Activated CD4-positive, alpha-beta T cell treated with anti-CD3 and anti-CD28 coated beads for 24 hours (primary cell): ENCODE measurements at places on chromosomes 12 and 14.

GRCh38 chr14:23068789-23069412 is 11.6 kb upstream of the CDH24 start:
- peak; percentile 48 for DNase-seq

DNA sequence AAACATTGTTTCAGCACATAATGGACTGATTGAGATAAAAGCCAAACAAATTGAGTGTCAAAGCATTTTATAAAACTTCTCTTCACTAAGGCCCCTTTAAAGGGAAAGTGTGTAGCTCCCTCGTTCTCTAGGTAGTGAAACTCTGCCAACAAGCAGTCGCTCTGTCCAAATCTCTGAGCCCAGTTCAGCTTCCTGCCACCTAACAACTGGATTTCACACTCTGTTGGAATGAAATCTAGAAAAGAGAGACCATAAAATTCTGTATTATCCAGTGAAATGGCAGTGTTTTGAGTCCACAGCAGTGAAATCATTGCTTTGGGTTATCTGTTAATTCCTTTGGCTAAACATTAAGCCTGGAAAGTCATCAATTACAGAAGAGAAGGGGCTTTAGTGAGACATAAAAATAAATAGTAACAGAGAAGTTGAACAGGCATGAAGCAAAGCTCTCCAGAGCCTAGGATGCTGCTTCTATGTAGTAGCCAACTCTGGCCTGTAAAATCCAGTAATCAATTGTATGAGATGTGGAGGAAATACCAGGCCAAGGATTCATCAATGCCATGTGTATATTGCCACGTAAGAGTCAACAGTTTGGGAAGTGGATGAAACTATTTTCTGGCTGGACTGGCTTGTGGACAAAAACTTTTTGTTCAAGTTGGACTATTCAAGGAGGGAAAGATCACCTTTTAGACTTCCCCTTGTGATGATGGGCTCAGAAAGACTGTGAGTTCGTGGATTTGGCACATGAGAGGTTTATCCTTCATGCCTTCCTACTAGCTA is 122.5 kb downstream of the WIF1 start:
- no peak for DNase-seq

GRCh38 chr14:72401101-72401625 is 468.9 kb downstream of the RGS6 start:
- DNase-seq, result no peak

DNA sequence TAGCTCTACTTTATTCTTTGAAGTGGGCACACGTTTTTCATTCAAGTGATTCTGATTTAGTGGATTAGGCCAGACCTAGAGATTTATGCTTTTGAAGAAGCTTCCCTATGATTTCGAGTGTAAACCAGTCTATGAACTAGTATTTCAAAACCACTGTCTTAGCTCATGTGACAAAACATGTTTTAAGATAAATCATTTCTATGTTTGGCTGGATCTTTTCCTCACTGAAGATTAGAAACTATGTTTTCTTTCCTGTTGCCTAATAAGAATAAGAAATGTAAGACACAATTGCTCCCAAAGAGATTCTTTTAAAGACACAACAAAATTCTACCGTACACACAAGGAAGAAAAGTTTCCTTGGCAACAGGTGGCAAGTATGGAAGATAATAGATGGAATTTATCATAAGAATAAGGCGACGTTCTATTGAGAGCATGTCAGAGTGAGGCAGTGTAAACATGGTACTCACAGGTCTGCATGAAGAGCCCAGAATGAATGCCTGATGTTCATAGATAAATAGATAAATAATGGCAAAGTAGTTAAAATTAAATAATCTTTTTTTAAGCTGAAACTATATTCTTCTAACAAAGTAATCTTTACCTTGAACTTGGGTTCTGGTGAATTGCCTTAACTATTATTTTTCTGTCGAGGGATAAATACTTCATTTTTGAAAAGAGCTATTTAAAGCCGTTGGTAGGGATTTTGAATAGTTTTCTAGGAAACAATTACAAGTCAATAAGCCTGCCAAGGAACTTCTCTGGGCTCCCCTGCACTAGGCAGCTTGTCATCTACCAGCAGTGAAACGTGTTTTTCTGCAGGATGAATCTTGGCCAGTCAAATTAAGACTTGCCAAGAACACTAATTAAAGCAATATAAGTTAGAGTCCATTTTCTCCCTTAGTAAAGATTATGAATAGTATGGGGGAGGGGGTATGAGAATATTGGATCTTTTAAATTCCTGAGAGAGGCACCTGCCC is 34.1 kb upstream of the C12orf75 start:
- no peak for DNase-seq

DNA sequence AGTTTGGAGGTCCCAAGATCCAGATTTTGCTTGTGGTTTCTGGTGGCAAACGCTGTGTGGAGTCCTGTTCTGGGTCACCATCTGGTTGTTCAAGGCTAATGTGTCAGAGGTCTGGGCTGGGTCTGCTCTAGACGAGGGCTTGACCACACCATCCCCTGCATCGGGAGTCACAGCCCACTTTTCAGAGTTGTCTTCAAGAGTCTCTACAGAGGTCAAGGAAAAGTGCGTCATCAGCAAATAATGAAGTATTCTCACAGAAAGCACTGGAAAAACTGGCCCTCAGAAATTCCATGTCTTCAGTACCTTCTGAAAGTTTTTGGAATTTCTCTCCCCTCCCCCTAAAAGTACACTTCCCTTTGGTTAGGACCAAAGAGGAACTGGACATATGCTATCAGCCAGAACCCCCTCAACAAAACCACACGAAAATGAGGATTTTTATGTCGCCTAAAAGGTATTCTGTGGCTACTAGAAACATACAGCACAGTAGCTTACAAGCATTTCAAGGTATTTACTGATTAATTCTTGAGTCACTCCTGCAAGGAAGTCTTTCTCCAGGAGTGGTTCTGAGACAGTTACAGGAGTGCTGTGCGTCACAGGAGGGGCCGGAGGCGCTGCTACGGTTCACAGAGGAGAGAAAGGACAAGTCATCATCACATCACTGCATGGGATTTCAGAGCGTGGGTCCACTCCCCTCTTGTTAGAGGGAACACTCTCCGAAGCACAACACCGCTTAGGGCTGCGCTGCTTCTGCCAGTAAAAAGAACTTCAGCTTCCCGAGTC is 35.4 kb downstream of the RAD52 start:
- no peak for DNase-seq

DNA sequence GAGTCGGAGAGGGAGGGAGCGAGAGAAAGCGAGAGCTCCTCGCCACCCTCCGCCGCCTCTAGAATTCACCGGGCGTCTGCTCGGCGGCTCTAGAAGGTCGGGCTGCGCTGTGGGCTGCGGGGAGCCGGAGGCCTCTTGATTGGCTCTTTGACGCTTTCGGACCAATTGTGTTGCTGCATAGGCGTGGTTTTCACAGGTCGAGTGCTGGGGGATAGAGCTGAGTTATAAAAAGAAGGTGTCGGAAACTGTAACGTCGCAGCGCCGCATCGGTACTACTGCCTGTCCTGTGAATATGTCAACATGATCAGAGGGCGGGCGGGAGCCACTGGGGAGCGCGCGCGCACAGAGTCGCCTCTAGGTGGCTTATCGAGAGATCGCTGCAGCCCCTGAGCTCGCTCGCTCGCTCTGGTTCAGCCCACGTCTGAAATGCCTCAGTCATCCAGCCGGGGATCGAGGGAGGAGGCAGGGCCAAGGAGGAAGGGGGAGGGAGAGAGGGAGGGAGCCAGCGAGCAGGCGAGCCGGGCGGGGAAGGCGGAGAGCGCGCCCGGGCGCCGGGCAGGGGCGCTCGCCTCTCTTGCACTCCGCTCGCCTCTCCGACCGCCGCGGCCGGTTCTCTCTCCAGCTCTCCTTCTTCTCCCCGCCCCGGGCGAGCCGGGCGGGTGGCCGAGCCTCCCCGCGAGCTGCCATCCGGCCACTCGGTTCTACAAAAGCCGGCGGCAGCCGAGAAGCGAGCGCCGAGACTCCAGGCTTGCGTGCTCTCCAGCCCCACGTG is at the start of gene TBX3:
TBX3 (minus strand) TSS at position 78 of the 772 bp plus-strand sequence. CDS start 975 bp downstream, outside the sequence.
- no peak for DNase-seq

DNA sequence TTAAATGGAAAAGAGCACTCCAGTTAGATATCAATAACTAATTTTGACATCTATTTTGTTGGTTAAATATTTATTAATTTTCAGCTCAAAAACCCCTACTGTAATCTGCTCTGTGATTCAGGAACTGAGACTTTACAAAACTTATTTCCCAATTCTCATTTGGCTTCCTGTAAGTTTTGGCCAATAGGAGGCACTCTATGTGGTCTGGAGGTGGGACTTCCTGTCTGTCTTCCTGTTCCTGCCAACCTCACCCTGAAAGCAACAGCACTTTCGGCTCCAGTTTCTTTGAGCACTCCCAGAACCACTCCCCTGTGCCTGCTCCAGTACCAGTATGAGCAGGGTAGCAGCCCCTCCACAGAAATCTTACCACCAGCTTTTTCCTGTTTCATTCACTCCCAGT is 1027.0 kb downstream of the VRK1 start:
- no peak for DNase-seq

GRCh38 chr14:101223127-101223526 is 319.6 kb upstream of the RTL1 start:
- DNase-seq, result no peak

GRCh38 chr14:81557146-81557545 is 23.5 kb upstream of the SEL1L start:
- no peak for DNase-seq

DNA sequence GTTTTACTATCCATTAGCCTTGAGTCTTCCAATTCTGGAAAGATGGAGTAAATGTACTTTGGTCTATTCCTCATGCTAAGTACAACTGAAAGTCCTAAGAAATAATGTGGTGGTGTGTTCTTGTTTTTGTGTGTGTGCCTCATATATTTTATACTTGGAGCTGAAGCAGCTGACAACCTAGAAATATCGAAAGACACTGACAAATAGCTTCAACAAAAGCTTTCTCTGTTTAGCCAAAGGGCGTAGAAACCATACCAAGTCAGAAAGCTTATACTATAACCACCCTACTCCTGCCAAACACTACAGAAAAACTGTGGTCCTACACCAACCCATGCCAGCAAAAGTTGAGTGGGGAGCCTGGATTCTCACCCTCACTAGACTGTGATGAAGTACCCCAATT is 188.4 kb downstream of the GPHN start:
- no peak for DNase-seq

DNA sequence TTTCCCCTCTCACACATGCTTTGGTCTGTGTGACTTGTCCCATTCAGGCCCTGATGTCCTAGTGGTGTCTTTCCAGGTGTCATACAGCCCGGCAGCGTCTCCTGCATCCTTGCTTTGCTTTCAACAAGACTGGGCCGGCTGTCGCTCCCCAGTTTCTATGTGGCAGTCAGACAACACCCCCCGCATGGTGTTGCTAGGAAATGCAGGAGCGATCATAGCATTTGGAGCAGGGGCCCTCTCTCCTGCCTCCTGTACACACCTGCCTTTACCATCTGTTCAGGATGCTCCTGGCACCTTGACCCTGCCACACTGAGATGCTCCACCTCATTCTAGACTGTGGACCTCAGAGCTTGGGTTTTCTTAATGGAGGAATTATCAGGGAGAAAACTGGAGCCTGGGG is 29.5 kb downstream of the CACNA1C start:
- no peak for DNase-seq

GRCh38 chr12:48002773-48003218 is 1.5 kb downstream of the COL2A1 start:
- no peak for DNase-seq

DNA sequence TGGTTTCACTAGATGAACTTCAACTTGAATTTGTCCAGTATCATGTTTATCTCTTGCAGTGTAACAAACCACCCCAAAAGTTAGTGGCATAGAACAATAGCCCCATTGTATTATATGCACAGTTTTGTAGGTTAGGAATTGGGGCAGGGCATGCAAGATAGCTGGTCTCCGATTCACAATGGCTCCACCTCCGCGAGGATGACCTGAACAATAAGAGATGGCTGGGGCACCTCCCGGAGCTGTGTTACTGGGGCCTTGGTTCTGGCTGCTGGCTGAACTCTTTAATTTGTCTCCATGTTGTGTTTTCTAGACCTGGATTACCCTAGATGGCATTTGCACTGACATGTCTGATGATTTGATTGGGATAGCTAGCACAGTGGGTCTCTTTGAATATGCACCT is 20.4 kb upstream of the VRK1 start:
- DNase-seq, result no peak

GRCh38 chr12:55974308-55974730 is 441 bp downstream of the RAB5B start:
- DNase-seq, result no peak

DNA sequence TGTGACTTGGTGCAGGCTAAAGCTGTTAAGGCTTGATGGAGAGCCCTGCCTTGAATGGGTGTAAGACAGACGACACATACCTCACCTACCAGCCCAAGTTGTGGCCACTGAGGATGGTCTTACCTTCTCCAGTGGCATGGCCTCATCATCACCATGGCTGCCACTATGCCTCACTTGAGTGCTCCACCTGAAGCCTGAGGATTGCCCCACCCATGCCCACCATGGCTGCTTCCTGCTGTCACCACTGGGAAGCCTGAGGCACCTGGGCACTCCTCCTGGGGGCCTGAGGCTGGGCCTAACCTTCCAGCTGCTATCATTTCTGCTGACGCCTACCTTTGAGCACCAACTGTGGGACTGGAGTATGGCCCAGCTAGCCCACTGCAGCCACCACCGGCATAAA is 1605.7 kb upstream of the FLRT2 start:
- DNase-seq, result no peak

DNA sequence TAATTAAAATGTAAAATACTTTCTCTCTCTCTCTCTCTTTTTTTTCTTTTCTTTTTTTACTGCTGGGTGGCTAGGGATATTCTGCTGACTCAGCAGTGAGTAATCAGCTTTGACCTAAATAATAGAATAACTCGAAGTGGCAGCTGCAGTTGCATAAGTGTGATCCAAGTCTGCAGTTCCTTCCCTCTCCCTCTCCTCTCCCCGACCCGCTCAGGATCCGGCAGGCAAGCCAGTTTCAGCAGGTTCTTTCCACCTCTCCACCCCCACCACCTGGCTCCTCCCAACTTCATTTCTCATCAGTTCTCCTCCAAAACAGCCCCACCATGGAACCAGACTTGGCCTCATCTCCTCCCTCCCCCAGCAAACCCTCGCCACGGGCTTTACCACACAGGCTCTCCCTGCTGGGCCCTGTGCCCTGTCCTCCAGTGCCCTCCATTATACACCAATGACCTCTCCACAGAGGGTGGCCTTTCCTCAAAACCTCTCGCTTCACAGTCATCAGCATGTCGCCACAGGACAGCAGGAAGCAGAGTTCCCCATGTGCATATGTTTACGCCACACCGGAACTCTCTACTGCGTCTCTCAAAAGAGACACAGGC is 22.4 kb downstream of the SLC7A8 start:
- DNase-seq, result no peak

DNA sequence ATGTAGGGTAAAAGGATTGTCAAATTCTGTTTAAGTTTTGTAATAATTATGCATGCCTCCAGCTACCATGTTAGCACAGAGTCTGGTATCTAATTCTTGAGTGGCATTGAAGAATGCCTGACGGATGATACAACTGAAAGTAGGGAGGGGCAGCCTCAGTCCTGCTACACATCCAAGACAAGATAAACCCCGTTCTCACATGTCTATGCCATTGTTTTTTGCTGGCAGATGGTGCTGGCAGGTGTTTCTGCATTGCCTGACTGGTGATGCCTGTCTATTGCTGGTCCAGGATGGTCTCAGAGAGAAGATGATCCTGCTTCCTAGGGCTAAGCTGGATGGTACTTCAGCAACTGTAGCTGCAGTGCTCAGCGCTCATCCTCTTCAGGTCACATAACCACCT is 245.8 kb upstream of the NAV3 start:
- DNase-seq, result no peak

GRCh38 chr14:96999654-97000155 is 202.5 kb downstream of the VRK1 start:
- DNase-seq, result no peak
